Activated CD8-positive, alpha-beta memory T cell treated with anti-CD3 and anti-CD28 coated beads for 24 hours (primary cell): ENCODE measurements at places on chromosomes 4 and X.

DNA sequence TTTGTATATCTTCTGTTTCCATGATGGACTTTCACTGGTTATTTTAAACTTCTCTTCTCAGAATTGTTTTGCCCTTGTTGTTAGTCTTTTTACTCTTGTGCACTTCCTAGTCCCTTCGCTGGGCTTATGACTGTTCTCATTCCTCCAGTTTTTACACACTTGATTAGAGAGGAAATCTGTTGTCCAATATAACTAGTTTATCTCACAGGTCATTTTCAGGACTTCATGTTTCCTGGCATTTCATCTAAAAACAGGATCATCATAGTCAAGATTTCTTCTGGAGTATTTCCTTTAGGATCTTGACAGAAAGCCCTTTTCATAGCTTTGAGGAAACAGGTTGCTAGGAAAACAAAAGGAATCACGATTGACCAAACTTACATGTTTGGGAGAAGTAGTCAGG, 3.0 kb downstream of the FNIP2 start:
- no peak for DNase-seq

DNA sequence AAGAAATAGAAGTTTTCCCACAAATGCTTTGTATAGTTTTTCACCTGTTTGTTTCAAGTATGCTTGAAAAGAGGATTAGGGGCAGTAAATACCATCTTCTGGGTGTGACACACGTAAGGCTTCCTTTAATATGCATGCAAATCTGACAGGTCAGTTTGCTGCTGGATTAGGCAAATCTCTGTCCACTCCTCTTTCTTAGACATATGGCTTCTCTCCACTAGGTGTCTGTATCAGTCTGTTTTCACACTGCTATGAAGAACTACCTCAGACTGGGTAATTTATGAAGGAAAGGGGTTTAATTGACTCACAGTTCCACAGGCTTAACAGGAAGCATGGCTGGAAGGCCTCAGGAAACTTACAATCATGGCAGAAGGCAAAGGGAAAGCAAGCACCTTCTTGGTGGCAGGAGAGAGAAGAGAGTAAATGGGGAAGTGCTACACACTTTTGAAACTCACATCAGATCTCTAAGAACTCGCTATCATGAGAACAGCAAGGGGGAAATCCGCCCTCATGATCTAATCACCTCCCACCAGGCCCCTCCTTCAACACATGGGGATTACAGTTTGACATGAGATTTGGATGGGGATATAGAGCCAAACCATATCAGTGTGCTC, 66.9 kb downstream of the TAB3 start:
- no peak for DNase-seq

DNA sequence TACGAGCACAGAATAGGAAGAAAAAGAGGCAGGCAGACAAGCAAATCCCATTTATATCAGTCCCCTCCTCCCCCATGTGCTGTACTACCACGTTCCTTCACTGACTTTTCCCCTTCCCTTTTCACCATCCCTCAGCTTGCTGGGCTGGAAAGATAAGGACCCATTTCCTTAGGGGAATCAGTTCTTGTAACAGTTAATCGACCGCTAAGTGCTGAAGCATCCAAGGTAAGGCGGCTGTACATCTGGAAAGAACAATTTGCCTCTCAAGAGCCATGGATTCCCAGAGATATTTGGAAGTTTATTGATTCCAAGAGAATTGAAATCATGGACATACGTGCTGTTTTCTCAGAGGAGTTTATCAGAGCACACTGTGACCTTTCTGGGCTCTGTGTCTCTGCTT, 1688.0 kb downstream of the STIM2 start:
- DNase-seq, result no peak

DNA sequence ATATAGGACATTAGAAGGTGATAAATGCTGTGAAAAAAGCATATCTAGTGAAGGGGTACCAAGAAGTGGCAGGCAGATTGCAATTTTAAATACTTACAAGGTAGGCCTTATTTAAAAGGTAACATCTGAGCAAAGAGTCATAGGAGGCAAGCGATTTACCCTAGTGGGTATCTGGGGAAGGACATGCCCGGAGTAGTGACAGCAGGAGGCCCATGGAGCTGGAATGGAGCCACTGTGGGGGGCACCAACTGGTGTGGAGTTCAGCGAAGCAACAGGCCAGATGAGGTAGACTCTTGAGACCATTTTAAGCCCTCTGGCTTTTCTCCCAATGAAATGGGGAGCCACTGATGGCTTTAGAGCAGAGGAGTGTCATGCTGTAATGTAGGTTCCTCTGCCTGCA, 37.3 kb downstream of the SEC24D start:
- no peak for DNase-seq

GRCh38 chr4:185839194-185839712, 27.3 kb upstream of the SORBS2 start:
- DNase-seq, result no peak

DNA sequence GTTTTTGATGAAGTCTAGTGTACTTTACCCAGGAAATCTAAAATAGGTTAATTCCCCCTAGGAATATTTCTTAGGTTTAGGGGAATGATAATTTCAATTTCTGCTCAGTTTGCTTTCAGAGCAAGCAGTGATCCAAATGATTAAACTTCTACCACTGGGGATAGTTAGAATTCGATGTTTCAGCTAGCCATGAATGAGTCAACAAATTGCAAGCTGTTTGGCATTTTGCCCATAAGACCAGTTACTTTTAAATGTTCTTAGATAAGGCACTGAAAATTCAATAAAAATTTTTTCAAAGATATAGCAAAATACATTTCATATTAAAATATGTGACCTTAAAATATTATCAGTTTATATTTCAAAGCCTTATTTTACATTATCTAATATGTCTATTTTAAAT, 993.6 kb downstream of the ARAP2 start:
- no peak for DNase-seq
